ENCODE measurements at places on chromosomes 11 and 22.

- no peak for DNase-seq
Observed at GRCh38 chr11:82927264-82927880, 25.8 kb downstream of the DDIAS start.

- DNase-seq: no peak
Observed at GRCh38 chr11:76745044-76745376, 38.1 kb upstream of the TSKU start.

DNA sequence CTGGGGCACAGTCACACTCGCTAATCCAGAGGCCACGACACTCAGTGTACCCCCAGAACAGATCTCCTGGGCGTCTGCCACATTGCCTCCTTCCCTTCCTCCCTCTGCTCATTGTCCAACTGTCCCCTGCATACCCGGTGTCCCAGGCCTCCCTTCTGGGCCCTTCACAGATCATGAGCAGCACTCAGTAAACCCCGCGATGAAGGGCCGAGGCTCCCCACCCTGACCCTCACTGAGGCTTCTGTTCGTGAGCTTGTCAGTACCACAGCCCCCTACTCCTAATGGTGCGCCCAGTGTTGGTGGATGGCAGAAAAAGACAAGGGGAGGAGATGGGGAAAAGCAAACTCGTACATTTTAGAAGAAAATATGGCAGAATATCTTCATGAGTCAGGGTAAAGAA, 12.6 kb downstream of the RSPH14 start:
- DNase-seq: no peak

DNA sequence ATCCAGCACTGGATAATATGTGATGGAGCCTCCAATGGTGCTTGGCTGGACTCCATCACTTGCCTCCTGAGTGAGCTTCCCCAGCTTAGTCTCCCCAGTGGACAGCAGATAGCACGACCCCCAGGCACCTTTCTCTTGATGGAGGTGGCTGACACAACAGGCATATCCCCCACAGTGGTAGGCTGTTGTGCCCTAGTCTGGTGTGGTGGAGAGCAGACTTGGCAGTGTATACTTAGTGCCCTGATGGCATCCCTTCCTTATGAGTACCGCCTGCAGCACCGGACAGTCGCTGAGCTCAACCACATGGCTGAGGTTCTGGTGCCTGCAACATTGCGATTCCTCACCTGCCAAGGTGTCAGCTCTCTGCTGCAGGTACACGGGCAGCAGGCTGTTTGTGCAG, 50.1 kb downstream of the DNHD1 start:
- no peak for DNase-seq

DNA sequence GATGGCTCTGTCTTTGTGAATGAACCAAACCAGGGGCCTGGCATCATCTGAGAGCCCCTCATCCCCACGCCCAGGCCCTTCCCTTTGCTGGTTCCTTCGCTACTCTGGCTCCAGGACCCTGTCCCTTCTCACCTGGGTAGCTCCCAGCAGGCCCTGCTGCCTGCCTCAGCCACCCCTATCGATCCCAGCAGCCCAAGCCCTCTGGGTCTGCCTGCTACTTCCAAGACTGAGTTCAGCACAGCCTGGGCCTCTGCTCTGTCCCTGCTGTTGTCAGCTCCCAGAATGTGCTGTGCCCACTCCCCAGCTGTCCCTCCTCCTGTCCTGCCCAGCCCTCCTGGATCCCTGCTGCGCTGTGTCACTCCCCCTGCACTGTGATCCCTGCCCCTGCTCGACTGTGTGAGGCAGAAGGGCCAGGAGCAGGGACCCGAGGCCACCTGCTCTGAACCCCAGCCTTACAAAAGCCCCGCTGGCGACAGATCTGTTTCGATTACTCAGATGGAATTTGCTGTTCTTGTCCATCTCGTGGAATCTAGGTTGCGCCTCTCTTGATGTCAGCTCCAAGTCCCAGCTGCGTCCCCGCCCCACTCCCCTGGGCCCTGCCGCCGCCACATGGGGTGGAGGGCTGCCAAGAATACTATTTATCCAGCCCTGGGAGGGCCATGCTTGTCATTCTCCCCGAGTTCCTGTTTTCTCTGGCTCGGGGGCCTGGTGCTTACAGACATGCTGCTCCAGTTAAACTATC, 13.0 kb downstream of the MRPL21 start:
- DNase-seq: peak; percentile 48

GRCh38 chr22:20001082-20001638, 15.5 kb downstream of the ARVCF start:
- DNase-seq: no peak

DNA sequence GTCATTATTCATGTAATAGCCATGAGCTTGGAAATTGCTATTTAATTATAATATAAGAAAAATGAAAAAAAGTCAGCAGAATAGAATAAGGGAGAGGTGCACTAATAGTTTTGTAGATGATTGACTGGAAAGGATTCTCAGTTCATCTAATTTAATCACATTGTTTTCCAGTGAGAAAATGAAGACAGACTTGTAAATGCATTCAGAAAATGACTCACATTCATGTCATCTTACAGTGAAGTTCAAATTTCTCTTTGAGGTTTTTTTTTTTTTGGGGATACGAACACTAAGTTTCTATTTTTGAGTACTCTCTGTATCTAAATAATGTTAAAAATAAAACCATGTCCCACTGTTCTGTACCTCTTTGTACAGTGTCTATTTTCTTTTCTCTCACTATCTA, 18.5 kb upstream of the OR4A16 start:
- no peak for DNase-seq

GRCh38 chr11:78577495-78577894, 2.8 kb upstream of the NARS2 start:
- no peak for DNase-seq

DNA sequence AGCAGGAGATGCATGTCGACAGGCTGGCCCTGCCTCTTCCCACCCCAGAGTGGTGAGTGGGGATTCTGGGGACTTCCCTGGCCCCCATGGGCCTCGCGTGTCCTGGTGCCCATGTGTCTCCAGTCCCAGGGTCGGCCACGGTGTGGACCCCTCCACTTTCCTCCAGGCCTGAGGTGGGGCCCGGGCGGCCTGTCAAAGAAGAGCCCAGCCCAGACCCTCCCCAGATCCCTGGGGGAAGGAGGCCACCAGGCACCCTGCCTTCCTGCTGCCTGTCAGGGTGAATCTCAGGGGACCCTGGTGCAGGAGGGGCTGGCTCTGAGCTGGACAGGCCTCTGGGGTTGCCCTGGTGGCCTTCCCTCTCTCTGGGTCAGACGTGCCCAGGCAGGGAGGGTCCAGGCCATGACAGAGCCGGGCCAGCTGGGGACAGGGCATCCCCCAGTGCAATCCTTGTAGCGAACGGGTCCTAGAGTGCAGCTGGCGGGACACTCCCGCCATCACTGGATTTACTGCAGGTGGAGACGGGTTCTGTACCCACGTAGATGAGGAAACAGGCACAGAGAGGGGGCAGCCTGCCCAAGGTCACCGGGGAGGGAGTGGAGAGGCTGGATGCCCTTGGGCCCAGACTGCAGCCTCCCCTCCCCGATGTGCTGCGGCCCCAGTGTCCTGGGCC, 13.5 kb upstream of the MUC6 start:
- DNase-seq: peak; percentile 7

DNA sequence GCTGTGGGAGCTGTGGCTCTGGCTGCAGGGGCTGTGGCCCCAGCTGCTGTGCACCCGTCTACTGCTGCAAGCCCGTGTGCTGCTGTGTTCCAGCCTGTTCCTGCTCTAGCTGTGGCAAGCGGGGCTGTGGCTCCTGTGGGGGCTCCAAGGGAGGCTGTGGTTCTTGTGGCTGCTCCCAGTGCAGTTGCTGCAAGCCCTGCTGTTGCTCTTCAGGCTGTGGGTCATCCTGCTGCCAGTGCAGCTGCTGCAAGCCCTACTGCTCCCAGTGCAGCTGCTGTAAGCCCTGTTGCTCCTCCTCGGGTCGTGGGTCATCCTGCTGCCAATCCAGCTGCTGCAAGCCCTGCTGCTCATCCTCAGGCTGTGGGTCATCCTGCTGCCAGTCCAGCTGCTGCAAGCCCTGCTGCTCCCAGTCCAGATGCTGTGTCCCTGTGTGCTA, 514 bp downstream of the KRTAP5-9 start:
- no peak for DNase-seq

- DNase-seq: no peak
Observed at GRCh38 chr11:69307871-69308431, 14.0 kb downstream of the MYEOV start.

GRCh38 chr11:100315946-100316345, 371.1 kb upstream of the ARHGAP42 start:
- DNase-seq: no peak

GRCh38 chr11:12832480-12833224, 158.4 kb downstream of the TEAD1 start:
- DNase-seq: no peak
